ENCODE measurements at places on chromosomes 4 and X. TPM values are rescaled to one million over a fixed set of nuclear protein-coding genes. Genes with fewer than 3 reads are reported as not detected.

DNA sequence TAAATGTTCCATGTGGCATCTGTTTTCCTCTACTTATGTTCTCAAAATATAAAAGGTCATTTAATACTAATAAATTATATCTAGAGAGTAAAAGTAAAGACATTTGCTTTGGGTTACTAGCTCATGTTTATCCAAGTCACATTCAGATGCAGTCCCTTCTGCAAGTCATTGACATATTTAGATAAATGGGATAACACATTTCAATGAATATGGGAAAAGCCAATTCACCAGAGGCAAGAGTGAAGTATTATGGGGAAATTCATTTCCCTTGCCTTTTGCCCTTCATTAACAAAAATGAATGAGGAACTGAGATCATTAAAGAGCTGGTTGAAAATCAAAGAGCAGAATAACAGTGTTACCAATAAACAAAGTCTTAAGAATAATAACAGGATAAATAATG is 306.2 kb upstream of the FSTL5 start:
- DNase-seq, result no peak

GRCh38 chr4:76950052-76950955 is 752 bp downstream of the SEPTIN11 start:
- peak; percentile 65 for DNase-seq

PAK3 gene
- total RNA-seq, result 7.7 TPM

PABPC1L2B gene
- 1.2 TPM for total RNA-seq

Data from umbilical cord (tissue), 2 donors.